ENCODE measurements at places on chromosomes 4 and X.

GRCh38 chr4:23305026-23305425 lies 584.8 kb downstream of the PPARGC1A start:
- DNase-seq: no peak

- no peak for DNase-seq
These were observed 56.4 kb upstream of the VEGFC start for GRCh38 chr4:176849076-176849475.

DNA sequence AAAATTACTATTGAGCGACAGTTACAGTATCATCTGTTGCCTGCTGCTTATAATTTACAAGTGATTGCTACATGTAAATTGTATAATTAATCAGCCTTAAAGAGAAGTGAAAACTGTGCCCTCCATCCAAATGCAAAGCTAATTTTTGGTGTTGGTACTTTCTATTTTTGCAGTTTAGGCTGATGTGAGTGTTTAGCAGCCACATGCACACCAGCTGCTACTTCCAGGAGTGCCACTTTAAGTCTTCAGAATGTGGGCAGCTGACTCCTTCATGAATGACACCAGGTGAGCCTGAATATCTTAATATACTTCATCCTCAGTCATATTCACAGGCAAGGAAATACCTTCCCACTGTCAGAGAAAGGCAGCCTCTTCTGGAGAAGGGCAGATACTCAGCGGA lies 149.8 kb upstream of the RASGEF1B start:
- no peak for DNase-seq

DNA sequence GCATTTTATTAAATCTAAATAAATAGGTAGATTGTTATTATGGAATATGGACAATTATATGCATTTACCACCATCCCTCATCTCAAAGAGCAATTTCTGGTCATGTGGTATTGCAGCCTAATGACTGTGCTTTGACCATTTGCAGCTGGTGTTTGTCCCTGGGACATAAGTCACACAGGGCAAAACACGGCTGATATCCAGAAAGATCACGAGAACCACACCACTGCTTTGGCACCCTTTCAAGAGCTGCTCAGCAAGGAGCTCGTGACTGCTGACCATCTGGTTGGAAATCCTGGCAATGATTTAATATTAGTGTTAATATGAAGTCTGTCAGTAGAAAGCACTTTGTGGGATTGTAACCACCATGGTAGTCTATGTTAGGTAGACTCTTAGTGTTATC lies 545.0 kb downstream of the GBA3 start:
- DNase-seq: no peak

DNA sequence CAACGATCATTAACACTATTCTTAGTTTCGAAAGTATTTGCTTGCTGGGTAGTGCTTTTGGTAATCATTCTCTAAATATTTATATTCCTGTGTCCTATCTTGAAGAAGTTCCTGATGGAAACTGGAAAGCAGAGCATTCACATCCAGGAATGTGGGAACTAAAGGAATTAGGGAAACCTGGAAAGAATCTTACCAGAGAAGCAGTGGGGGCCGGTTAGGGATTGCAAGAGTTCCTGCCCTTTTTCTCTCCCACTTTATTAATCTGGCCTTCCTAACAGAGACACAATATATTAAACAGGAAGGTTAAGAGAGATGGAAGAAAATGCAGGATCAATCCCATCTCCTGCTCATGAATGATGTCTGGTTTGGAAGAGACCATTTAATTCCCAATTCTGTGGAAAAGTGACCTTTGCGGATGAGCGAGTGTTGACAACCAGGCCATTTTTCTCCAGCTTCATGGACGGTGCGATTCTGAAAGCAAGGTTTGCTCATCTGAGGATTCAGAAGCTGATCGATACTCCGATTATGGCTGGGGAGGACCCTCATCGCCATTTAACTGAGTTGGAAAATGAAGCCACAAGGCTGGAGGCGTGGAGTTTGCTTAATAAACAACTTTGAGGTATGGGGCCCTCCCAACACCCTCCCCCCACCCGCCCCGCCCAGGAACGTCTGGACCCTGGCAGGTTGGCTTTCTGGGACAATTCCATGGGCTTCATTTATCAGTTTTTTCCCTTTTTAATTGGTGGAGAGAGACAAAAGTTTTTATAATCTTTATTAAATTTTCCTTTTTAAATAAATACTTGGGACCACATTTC lies 52.3 kb downstream of the C4orf51 start:
- no peak for DNase-seq

- no peak for DNase-seq
These were observed 31.9 kb downstream of the JADE1 start for GRCh38 chr4:128841402-128841801.

DNA sequence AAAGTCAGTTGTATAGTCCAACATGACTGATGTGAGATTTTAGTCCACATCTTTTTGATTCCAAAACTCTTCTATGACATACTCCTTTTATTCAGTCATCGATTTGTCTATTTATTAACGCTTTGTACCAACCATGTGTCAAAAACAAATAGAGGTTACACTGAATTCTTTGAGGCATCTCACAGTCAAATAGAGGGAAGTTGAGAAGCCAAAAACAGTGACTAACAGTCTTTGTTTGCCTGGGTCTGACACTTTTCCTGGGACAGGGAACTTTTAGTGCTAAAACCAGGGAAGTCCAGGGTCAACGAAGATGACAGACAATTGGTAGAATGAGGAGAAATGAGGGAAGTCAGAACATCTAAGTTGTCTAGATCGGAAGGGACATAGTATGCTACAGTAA lies 169.9 kb upstream of the HS3ST1 start:
- no peak for DNase-seq

GRCh38 chrX:123172869-123173268 lies 11.2 kb upstream of the GRIA3 start:
- no peak for DNase-seq

DNA sequence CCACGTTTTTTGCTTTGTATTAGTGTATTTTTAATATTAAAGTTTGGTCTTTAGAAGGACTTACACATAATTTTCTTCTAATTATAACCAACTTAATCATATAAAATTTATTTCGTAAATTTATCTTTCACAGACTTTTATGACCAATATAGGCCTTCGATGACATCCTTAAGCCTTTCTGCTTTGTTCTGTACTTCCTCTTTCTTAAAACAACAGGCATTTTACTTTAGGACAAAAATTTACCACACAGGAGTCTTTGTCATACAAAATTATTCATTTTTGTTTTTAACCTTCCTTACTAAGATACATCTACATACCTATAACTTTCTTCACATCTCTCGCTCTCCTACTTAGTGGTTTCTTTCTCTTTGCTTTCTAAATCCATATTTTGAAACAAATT lies 56.3 kb downstream of the RGS12 start:
- DNase-seq: no peak

DNA sequence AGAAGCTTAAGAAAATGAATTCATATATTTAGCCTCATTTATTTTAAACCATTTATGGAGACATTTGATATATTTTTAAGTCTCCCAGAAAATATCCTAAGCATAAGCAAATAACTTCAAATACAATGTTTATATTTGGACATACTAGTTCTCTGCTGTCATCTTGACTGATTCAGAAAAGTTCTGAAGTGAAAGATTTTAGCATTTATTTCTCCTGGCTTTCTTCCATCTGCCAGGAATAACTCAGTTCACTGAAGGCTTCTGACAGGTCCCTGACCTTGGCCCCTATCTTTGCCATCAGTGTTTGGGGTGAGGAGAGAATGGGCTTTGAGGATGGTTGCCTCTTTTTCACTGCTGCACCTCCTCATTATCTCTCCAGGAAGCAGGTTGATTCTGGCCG lies 115.7 kb downstream of the SLIT2 start:
- DNase-seq: no peak

DNA sequence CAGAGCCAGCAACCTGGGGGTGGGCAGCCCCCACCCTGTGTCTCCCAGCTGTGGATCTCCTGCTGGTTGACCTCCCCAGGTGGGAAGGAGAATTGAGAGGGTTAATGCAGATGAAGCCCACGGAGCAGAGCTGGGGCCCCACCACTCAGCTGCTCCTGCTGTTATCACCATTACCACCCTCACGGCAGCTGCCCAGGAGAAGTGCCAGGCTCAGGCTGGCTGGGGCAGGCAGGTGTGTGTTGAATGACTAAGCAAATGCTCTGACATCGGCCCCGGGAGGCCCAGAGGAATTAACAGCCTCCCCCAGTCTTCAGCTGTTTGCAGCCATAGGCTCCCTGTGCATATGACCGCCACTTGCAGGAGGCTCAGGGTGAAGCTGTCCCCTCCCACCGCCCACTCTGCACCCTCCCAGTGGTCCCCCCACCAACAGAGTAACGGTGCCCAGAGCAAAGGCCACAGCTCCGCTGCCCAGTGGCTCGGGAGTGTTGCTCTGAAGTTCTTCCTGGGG lies 133.8 kb downstream of the CPZ start:
- DNase-seq: no peak

DNA sequence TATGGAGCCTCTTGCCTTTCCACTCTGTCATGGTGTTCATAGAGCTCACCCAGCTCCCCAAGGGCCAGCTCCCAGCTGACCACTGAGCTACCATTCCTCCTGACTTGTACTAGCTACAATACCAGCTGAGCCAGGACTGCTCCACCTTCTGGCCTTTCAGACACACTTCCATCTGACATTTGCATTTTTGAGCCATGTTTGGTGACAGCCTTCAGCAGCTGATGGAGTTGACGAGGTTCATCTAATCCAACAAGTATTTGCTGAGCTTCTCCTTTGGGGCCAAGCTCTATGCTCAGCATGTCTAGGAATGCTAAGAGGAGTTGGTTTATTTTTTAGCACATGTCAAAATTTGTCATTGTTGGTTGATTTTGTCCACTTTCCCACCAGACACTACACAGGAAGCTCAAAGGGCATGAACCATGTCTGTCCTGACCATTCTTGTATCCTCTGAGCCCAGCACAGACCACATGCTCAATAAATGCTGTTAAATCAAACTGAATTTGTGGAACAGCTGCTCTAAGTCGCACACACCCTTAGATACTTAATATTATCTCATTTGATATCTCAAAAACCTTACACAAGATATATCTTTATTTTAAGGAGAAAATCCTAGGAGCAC lies 142.6 kb upstream of the PPARGC1A start:
- peak; percentile 34 for DNase-seq

DNA sequence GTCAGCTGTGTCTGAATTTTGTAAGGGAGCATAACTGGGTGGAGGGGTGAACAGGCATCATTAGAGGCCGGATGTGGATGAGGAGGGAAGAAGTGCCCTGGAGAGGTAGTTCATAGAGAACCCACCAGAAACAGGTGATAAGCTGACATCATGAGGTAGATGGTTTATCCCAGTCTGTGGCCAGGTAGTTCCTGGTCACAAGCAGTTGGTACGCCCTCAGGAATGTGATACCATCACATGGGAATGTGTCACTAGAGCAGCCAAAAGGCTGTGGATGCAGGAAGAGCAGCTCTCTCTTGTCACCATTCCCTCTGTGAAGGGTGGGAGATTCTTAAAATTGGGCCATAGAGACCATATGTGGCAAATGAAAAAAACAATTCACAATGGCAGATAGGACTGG lies 21.9 kb downstream of the MSN start:
- no peak for DNase-seq

- no peak for DNase-seq
These were observed 2.0 kb upstream of the TMPRSS11D start for GRCh38 chr4:67885762-67886161.
